ENCODE measurements at places on chromosomes 11 and 22. TPM values are rescaled to one million over a fixed set of nuclear protein-coding genes. Genes with fewer than 3 reads are reported as not detected.

DNA sequence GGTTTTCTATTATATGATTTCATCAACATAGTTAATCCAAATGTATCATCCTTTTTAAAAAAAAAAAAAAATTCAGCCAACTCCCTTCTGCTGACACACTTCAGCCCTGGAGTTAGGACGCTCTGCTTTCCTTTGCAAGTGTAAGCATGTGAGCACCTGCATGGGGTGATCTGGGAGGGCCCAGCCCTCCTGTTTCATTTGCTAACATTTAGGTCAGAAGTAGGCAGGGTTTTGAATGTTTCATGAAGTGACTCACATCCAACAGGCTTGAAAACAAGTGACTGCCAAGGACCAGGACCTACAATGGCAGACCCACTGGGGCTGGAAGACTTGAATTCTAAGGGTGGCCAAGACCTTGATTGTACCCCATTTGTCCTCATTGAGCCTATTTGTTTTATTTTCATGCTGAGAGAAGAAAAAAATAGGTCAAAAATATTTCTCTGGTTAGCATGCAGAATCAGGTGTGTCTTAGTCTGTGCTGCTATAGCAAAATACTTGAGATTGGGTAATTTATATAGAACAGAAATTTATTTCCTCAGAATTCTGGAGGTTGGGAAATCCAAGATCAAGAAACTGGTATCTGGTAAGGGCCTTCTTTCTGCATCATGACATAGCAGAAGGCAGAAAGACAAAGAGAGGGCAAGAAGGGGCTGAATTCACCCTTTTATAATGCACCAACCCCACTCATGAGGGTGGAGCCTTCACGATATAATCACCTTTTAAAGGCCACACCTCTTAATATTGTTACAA, 137.6 kb downstream of the CD44 start:
- no peaks in the 10 kb centered on the region for H3K4me1 ChIP-seq
- H3K27ac ChIP-seq = peak overlapping the region; percentile 53
- no peak overlapping the region for H3K4me3 ChIP-seq
- H3K27me3 ChIP-seq = no peaks in the 10 kb centered on the region
- no peak for DNase-seq

DNA sequence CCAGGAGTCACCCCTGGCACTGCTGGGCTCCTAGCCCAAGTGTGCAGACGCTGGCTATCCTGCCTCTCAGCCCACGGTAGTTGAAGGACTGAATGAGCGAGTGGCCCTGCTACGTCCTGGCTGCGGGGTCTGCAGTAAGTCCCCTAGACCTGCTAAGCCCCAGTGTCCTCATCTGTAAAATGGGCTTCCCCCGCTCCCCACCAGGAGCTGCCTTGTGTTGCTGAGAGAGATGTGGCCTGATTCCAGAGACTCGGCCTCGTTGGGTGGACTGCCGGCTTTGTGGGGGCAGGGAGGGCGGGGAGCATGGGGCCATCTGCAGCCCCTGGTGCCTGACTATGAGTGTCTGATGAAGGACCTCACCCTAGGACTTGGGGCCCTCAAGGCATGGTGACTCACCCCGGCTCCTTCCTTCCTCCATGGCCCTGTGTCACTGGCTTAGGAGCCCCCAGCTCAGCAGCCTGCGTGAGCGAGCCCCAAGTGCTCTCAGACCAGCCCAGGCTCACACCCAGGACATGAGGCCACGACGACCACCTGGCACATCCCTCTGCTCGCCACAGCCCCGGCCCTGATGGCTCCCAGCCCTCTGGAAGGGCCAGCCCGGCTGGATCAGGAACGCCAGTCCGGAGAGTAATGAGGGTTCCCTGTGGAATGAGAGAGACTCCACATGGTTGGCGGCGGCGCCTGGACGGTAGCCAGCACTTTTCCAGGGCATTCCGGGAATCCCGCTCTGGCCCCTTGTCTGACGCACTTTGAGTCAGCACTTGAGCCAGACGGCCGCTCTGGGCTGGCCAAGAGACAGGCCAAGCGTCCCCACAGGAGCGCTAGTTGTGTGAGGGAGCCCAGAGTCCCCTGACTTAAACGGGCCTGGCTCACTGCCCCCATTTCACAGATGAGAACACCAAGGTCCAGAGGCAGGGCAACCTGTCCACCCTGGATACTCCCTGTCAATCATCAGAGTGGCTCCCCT, 50.5 kb upstream of the SHISAL1 start:
- no peaks in the 10 kb centered on the region for H3K36me3 ChIP-seq
- no peak overlapping the region for H3K4me3 ChIP-seq
- no peaks in the 10 kb centered on the region for H3K27me3 ChIP-seq

GRCh38 chr11:57203882-57204480, 22.2 kb downstream of the LRRC55 start:
- no peaks in the 10 kb centered on the region for H3K36me3 ChIP-seq
- H3K4me1 ChIP-seq = peaks cover 13% of the 10 kb centered on the region
- H3K27ac ChIP-seq = no peak overlapping the region
- H3K27me3 ChIP-seq = no peaks in the 10 kb centered on the region
- no peak overlapping the region for H3K4me3 ChIP-seq

GRCh38 chr22:26892166-26893041, 235.0 kb downstream of the MIAT start:
- peak; percentile 66 for DNase-seq
- peaks cover 2% of the 10 kb centered on the region for H3K4me1 ChIP-seq
- H3K4me3 ChIP-seq = no peak overlapping the region
- H3K27me3 ChIP-seq = no peaks in the 10 kb centered on the region

DNA sequence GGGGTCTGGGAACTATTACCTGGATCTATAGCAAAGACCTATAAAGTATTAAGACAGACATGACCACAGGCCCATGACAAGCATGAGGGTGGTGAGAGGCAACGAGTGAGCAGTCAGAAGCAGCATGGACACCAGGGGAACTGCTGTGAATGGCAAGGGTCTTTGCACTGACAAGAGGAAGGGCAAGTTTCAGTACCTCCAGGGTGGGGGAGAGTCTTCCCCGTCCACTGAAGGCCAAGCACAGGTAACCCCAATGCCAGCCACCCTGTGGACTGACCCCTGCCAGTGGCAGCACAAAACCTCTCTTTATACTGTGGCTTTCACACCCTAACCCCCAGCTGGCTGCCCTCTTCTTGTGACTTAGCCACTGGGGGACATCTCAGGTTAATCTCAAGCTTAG, 55.5 kb downstream of the CHST1 start:
- H3K4me1 ChIP-seq = peaks cover 4% of the 10 kb centered on the region
- H3K27ac ChIP-seq = no peak overlapping the region
- no peaks in the 10 kb centered on the region for H3K27me3 ChIP-seq
- no peak for DNase-seq
- H3K36me3 ChIP-seq = no peaks in the 10 kb centered on the region
- H3K4me3 ChIP-seq = no peak overlapping the region

GRCh38 chr11:103703437-103703836, 333.0 kb upstream of the DDI1 start:
- no peak overlapping the region for H3K4me3 ChIP-seq
- DNase-seq = no peak
- no peak overlapping the region for H3K27ac ChIP-seq
- no peaks in the 10 kb centered on the region for H3K27me3 ChIP-seq
- no peaks in the 10 kb centered on the region for H3K36me3 ChIP-seq
- H3K4me1 ChIP-seq = no peaks in the 10 kb centered on the region

DNA sequence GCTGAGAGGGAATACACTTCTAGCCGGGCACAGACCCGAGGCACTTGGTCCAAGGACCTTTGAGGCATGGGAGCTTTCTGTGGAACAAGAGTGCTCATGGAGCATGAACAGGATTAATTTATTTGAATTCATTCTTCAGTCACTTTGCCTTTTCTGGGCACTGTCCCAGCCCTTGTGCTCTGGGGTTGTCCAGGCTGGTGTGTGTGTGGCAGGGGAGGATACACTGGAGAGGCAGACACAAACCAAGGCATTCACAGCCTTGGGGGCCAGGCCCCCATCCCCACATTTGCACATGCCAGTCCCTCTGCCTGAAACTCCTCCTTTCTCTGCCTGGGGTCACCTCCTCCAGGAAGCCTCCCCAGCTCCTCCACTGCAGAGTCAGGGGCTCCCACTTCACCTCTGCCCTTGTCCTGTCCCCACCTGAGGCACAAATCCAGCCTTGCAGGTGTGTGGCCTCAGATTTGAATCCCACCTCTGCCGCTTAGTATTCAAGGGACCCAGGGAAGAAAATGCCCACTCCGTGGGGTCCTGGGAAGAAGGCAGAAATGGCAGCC, 55.5 kb downstream of the MYO7A start:
- H3K4me1 ChIP-seq = no peaks in the 10 kb centered on the region
- no peaks in the 10 kb centered on the region for H3K27me3 ChIP-seq
- DNase-seq = no peak
- no peak overlapping the region for H3K4me3 ChIP-seq
- no peak overlapping the region for H3K27ac ChIP-seq

DNA sequence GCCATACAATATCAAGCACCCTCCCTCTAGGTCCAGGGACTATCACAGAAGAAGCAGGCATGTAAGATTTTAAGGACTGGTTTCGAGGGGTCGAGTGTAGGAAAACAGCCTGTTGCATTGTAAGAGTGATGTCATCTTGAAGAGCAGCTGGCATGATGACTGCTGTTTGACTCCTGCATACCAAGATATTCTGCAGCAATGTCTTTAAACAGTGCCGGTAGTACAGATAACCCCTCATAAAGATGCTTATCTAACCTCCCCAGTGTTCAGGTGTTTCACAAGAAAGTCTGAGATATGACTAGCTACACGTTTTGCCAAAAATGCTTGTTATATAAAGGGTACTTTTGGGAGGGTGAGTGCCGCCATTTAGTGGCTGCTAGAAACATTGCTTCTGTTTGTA, 12.0 kb downstream of the FAM111A start:
- no peaks in the 10 kb centered on the region for H3K27me3 ChIP-seq
- H3K27ac ChIP-seq = no peak overlapping the region
- H3K4me1 ChIP-seq = no peaks in the 10 kb centered on the region
- no peak for DNase-seq
- peaks cover 17% of the 10 kb centered on the region for H3K36me3 ChIP-seq

DNA sequence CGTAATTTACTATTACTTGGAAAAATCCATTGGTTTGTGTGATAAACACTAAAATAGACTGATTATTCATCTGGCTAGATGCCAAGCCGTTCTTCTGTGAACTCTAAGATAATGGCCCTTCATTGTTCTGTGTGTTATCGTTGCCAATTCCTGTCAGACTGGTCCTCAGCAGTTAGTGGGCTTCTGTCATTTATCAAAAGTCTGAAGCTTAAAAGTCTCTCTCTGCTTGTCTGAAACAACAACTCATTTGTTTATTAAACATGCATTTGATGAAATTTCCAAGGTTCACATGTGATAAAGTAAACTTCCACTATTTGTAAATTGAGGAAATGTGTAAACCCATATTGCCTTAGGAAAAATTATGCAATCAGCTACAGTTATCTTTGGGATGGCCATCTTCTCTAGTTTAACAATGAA, 21.1 kb upstream of the RDX start:
- H3K36me3 ChIP-seq = no peaks in the 10 kb centered on the region
- H3K4me1 ChIP-seq = no peaks in the 10 kb centered on the region
- H3K27ac ChIP-seq = no peak overlapping the region
- no peak for DNase-seq
- H3K27me3 ChIP-seq = no peaks in the 10 kb centered on the region

DNA sequence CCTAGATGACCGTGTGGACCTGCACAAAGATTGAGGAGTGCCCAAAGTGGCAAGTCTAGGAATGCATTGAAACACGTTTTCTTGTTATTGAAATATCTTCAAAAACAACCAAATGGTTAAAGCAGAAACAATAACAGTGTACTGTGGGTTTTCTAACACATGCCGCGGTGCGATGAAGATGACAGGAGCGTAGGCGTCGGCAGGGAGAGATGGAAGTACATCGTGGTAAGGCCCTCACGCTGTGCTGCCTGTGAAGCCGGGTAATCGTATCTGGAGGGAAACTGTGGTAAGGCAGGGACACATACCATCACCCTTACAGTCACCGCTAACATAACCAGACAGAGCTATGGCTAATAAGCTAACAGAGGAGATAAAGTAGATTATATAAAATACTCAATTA, 261.4 kb downstream of the TBC1D22A start:
- H3K4me1 ChIP-seq = peaks cover 5% of the 10 kb centered on the region
- H3K27me3 ChIP-seq = no peaks in the 10 kb centered on the region
- DNase-seq = no peak
- H3K27ac ChIP-seq = no peak overlapping the region
- no peaks in the 10 kb centered on the region for H3K36me3 ChIP-seq
- H3K4me3 ChIP-seq = no peak overlapping the region

DNA sequence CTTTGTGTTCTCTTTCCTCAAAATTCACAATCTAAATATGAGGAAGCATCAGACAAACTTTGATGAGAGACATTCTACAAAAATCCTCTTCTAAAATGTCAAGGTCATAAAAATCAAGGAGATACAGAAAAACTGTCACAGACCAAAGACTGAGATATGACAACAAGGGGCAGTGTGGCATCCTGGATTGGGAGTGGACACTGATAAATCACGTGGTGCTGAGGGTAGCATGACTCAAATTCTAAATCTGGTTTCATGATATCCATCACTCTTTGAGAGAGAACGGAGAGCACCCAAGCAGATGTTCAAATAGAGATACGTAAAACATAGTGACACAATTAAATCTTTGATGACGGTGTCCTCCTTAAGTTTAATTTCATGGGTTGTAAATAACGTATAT, 13.0 kb upstream of the CARD18 start:
- no peaks in the 10 kb centered on the region for H3K36me3 ChIP-seq
- DNase-seq = no peak
- H3K4me1 ChIP-seq = no peaks in the 10 kb centered on the region
- H3K4me3 ChIP-seq = no peak overlapping the region

DNA sequence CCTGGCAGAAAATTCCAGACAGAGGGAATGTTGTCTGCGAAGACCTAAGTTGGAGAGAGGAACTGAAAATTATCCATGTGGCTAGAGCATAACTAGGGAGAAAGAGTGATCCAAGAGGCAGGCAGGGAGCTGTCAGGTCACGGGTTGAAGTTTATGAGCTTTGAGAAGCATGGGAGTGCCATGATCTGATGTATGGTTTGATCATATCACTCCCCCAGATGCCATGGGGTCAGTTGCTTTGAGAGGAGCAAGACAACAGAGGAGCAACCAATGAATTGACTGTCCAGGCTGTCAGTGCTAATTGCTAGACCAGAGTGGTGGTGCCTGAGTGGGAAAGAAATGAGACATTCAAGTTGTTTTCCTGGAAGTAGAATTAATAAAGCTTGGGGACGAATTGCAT, 54.0 kb downstream of the CYB5R2 start:
- no peak overlapping the region for H3K4me3 ChIP-seq
- no peak overlapping the region for H3K27ac ChIP-seq
- DNase-seq = no peak
- no peaks in the 10 kb centered on the region for H3K4me1 ChIP-seq
- peaks cover 4% of the 10 kb centered on the region for H3K36me3 ChIP-seq

Gene INPP5J
- 1.3 TPM for total RNA-seq

Gene GANAB
- total RNA-seq = 181 TPM

Gene OR6M1
- not detected for total RNA-seq

Gene SBF2
- total RNA-seq = 32.3 TPM

Gene SMTNL1
- not detected for total RNA-seq

Gene MMP11
- total RNA-seq = 2.2 TPM

Gene GLB1L2
- total RNA-seq = 13.6 TPM

Gene GLYAT
- total RNA-seq = not detected

Measured in lung (tissue), 17 donors.